ENCODE measurements at places on chromosomes 13 and 19. TPM values are rescaled to one million over a fixed set of nuclear protein-coding genes. Genes with fewer than 3 reads are reported as not detected.
A peak's percentile ranks its signal among the peaks of the same experiment; 100 is the strongest.

DNA sequence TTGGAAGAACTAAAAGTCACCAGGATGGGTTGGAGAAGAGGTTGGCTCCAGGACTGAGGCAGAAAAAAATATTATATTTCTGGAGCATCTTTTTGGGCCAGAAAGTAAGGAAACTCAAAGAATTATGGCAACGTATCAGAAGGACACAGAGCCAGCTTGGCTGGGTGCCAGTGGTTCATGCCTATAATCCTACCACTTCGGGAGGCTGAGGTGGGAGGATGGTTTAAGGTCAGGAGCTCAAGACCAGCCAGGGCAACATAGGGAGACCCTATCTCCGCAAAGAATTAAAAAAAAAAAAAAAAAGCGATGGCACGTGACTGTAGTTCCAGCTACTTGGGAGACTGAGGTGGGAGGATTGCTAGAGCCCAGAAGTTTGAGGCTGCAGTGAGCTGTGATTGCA, 108.1 kb downstream of the GADD45B start:
- no peak for DNase-seq

- peak; percentile 59 for DNase-seq
These were observed 37.9 kb downstream of the MBNL2 start for GRCh38 chr13:97259798-97260714.

The SIGLECL1 gene
- total RNA-seq: not detected

GRCh38 chr13:112756511-112756966, 66.7 kb downstream of the ATP11A start:
- DNase-seq: no peak

GRCh38 chr13:51740698-51741097, 63.3 kb downstream of the DHRS12 start:
- peak; percentile 45 for DNase-seq

The KLF2 gene
- total RNA-seq: 3.4 TPM

GRCh38 chr19:28502879-28503734, 709.8 kb downstream of the UQCRFS1 start:
- no peak for DNase-seq

GRCh38 chr19:45469945-45470761, 2.4 kb downstream of the FOSB start:
- peak; percentile 82 for DNase-seq

GRCh38 chr13:23865026-23865425, 24.2 kb downstream of the MIPEP start:
- no peak for DNase-seq

DNA sequence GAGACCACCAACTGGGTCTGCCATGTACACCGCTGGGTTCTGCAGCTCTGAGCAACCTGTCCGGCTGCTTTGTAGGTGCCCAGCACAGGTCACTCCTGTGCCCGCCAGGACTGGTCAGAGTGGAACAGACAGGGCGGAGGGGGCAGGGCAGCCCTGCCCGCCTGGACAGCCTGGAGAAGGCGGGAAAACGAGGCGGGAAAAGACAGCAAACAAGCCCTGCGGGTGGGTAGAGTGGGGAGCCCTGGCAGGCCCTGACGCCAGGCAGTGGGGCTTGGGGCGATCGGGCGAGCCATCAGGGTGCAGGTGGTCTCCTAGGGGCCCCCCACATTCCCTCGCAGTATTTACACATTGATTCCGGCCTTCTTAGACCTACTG, 533 bp upstream of the UHRF1 start:
- DNase-seq: no peak

The CFAP97D2 gene
- not detected for total RNA-seq

GRCh38 chr13:113110048-113110851, 4.7 kb downstream of the F7 start:
- DNase-seq: no peak

- no peak for DNase-seq
These were observed 1366.6 kb upstream of the MIR17HG start for GRCh38 chr13:89980896-89981295.

The MAST3 gene
- total RNA-seq: 8.2 TPM

The CEACAM6 gene
- total RNA-seq: not detected

GRCh38 chr19:55641426-55642152, 787 bp downstream of the ZNF580 start:
- no peak for DNase-seq

The DLEU7 gene
- total RNA-seq: 0.36 TPM

The CLDN10 gene
- not detected for total RNA-seq

The FAM124A gene
- total RNA-seq: 4.2 TPM

GRCh38 chr19:35587321-35587720, 1.3 kb downstream of the PMIS2 start:
- no peak for DNase-seq

The SEMA6B gene
- total RNA-seq: 12.9 TPM

The VSTM1 gene
- 0.83 TPM for total RNA-seq

- no peak for DNase-seq
These were observed 97.5 kb downstream of the RGCC start for GRCh38 chr13:41554626-41555386.

DNA sequence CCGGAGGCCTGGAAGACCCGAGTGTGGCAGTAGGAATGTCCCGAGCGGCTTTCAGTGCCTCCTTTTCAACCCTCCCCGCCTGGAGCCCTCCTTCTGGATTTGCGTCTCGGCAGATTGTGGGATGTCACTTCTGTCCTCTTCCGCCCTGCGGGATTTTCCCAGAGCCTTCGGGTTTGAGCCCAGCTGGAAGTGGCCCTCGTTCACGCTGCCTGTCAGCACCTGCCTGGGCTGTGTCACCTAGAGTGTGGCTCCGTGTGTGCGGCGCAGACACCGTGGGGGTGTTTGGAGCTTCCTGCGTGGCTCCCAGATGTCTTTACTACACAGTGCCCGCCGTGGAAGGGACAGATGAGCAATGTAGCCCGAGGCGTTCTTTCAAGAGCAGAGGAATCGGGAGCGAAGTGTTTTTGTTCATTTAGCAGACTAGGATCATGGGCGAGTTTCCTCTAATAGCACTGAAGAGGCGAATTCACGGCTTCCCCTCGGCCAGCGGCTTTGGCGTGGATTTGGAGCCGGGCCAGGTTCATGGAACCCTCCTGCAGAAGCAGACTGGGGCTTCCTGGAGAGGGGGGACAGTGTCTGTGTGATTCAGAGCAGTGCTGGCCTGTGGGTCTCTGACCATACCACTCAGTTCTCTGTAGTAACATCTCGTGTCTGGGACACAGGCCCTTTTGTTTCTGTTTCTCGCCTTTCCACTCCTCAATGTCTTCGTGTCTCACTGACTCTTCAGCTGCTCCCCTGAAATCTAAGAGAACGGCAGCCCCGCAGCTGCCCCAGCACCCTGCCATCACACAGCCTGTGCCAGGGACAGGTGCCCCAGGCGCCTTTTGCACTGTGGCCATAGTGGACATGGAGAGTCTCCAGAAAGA, 68.0 kb downstream of the KDM4B start:
- no peak for DNase-seq

The APLP1 gene
- 62.4 TPM for total RNA-seq

DNA sequence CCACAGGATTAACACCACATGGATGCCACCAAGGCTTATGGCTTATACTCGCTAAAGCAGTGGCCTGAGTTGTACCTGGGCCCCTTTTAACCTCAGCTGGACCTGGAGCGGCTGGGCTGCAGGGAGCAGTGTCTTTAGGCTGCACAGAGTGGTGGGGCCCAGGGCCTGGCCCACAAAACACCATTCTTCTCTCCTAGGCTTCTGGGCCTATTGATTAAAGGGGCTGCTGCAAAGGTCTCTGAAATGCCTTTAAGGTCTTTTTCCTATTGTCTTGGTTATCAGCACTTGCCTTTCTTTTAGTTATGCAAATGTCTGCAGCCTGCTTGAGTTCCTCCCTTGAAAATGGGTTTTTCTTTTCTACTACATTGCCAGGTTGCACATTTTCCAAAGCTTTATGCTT, 973.9 kb upstream of the PRR20A start:
- no peak for DNase-seq

DNA sequence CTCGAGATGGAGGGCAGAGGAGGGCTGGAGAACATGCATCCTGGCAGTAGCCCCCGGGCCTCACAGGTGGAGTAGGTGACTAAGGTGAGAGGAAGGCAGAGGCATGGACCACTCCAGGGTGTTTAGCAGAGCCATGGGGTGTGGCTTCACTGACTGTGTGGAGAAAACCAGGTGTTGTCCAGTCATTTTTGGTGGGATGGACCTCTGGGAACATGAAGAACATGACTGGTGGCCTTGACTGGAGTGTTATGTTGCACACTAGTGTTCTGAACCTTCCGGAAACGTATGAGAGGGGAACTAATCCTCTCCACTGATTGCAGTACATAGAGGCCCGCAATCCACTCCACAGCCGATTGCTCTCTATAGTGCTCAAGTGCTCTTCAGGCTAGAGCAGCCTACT, 16.9 kb downstream of the MED26 start:
- no peak for DNase-seq

DNA sequence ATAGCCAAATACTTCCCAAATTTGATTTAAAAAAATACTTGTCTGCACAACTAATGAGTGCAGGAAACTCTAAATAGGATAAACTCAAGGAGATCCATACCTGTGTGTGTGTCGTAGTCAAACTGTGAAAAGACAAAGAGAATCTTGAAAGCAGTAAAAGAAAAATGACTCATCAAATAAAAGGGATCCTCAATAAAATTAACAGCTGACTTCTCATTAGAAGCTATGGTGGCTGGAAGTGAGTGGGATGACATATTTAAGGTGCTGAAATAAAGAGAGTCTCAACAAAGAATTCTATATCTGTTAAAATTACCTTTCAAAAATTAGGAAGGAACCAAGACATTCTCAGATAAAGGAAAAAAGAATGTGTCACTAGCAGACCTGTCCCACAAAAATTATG, 13.7 kb downstream of the RNASEH2B start:
- no peak for DNase-seq

- DNase-seq: peak; percentile 42
These were observed 7.7 kb upstream of the CDADC1 start for GRCh38 chr13:49240017-49240416.

DNA sequence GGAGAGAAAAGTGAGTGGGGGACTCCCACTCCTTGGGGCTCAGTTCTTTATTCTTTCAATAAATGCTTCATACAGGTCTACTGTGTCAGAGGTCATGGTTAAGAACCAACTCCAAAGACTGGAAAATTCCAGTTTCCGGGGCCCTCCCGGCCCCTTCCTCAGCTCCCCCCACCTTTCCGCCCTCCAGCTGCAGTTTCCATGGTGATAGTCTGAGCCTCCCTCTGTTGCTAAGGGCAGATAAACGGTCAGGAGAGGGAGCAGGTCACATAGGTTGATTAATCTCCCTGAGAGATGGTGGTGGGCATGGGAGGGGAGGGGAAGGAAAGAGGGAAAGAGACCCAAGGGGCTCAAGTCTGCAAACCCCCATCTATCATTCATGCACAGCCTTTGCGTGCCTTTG, 131.5 kb upstream of the USP29 start:
- no peak for DNase-seq

The ZNF792 gene
- 7.8 TPM for total RNA-seq

The RASGRP4 gene
- 0.22 TPM for total RNA-seq

GRCh38 chr19:36605877-36606478, 865 bp downstream of the ZNF382 start:
- DNase-seq: no peak

The PODNL1 gene
- 2.1 TPM for total RNA-seq

- no peak for DNase-seq
These were observed 223.5 kb downstream of the KLF12 start for GRCh38 chr13:73910733-73911132.

GRCh38 chr19:7356899-7357627, 8.3 kb downstream of the ARHGEF18 start:
- no peak for DNase-seq

- DNase-seq: peak; percentile 47
These were observed 123.0 kb downstream of the KDM4B start for GRCh38 chr19:5091684-5092480.

The ATCAY gene
- total RNA-seq: 5.8 TPM

- no peak for DNase-seq
These were observed 58.3 kb upstream of the CLDN10 start for GRCh38 chr13:95494082-95494681.

The RASIP1 gene
- 14.3 TPM for total RNA-seq

The WTIP gene
- total RNA-seq: 4.7 TPM

GRCh38 chr19:51179256-51179655, 37.2 kb downstream of the SIGLEC7 start:
- no peak for DNase-seq

Measured in adrenal gland (tissue), 19 donors.